Adipocyte (in vitro differentiated cells): ENCODE measurements at places on chromosomes 13 and 19.
A peak's percentile ranks its signal among the peaks of the same experiment; 100 is the strongest.

DNA sequence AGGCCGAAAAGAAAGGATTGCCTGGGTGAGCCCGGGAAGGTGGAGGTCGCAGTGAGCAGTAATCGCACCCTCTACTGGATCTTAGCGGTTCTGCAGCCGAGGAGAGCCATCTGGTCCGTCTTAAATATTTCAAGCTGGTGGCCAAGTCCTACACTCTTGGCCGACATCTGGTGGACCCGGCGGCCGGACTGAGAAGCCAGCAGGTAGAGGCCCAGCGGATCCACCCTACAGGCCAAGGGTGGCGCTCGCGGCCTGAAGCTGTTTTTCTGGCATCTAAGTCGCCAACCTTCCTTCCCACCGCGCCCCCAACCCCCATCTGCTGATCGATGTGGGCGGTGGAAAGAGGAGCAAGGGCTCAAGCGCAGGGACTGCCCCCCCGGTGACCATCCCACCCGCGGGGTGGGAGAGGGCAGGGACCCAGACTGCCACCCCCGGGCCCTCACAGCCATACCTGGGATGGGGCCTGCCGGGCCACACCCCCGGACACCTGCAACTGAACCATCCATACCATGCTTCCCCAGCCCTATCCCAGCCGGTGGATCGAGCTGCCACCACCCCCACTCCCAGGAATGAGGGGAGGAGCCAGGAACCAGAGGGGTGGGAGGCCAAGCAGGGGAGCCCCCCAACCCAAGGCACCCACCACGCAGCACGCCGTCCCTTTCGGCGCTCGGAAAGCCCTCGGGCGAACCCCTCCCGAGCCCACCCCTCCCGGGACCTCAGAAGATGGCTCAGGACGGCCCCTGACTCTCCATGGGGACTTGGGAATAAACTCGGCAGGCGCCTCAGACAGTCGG lies 46.3 kb upstream of the ZNF730 start:
- DNase-seq, result peak; percentile 34

GRCh38 chr19:34432797-34433196 lies 4.6 kb downstream of the UBA2 start:
- no peak for DNase-seq

GRCh38 chr19:38020311-38020710 lies 113.3 kb downstream of the SIPA1L3 start:
- DNase-seq, result no peak

DNA sequence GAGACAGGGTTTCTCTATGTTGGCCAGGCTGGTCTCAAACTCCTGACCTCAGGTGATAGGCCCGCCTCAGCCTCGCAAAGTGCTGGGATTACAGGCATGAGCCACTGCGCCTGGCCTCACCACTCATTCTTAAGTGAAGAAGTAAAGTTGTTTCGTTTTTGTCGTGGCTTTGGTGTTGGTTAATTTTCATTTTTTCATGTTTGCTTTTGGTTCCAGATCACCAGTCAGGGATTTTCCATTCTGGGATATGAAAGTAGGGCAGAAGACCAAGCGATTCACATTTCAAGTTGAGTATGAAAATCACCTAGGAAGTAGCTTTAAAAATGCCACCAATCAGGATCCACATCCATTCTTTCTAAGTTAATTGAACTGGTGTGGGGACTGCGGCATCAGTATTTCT lies 289.9 kb downstream of the DIAPH3 start:
- no peak for DNase-seq

DNA sequence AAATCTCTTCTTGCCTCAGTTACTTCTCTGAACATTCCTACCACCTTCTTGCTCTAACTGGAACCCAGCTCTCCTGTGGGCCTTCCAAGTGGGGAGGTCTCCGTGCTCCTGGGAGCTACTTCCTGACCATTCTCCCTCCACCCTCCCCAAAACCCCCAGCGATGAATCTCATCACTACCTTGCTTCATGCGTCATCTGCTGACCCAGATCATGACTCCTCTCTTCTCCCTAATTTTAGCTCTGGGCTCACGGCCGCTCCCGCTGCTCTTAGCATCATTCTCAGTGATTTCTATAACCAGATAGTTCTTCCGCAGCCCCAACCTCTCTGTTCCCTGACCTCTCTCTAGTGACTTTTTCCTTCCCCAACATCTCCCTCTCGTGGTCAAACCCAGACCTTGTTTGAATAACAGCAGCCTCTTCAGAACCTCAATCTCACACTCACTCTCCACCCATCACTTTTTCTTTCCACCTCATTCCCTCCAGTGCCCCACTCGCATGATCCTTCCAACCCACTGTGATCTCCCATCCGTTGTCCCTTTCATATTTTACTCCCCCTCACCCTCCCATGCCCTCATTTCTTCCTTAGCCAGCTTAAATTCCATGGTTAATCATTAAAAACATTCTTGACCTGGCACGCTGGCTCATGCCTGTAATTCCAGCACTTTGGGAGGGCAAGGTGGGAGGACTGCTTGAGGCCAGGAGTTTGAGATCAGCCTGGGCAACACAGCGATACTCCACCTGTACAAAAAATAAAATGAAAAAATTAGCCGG lies 21.8 kb downstream of the MRPS12 start:
- DNase-seq, result no peak
